Esophagus mucosa (tissue), 1 donor: ENCODE measurements at places on chromosomes 4 and X. TPM values are rescaled to one million over a fixed set of nuclear protein-coding genes. Genes with fewer than 3 reads are reported as not detected.

Gene IGBP1
- total RNA-seq = 36.5 TPM

Gene LONRF3
- total RNA-seq = 0.16 TPM

Gene KIAA1210
- total RNA-seq = not detected

Gene HELT
- not detected for total RNA-seq

Gene ALB
- total RNA-seq = 7.6 TPM

Gene PPP2R2C
- 65.7 TPM for total RNA-seq

Gene MTMR8
- 2.1 TPM for total RNA-seq

Gene GRID2
- not detected for total RNA-seq

Gene TRIM75
- total RNA-seq = not detected
